ENCODE measurements at places on chromosomes 5 and 9.

- no peak for DNase-seq
These were observed 54.1 kb downstream of the MTAP start for GRCh38 chr9:21856301-21857094.

DNA sequence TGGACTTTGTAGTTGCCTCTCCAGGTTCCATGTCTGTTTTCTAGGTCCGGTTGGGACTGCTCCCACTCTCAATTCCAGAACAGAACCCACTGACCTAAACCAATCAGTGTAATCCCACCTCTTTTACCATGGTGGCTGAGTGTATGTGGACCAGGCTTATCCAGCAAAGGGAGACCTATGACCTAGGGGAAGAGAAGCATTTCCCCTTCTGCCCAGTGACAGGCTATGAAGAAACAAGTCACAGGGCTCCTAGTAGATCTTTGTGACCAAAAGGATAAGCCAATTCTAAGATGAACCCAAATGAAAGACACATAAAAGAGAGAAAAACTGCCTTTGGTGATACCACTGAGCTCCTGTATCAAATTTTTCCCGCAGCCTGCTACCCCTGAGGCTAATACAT is 6.3 kb downstream of the NMRK1 start:
- no peak for DNase-seq

- no peak for DNase-seq
These were observed 7.4 kb upstream of the IARS1 start for GRCh38 chr9:92300936-92301335.

DNA sequence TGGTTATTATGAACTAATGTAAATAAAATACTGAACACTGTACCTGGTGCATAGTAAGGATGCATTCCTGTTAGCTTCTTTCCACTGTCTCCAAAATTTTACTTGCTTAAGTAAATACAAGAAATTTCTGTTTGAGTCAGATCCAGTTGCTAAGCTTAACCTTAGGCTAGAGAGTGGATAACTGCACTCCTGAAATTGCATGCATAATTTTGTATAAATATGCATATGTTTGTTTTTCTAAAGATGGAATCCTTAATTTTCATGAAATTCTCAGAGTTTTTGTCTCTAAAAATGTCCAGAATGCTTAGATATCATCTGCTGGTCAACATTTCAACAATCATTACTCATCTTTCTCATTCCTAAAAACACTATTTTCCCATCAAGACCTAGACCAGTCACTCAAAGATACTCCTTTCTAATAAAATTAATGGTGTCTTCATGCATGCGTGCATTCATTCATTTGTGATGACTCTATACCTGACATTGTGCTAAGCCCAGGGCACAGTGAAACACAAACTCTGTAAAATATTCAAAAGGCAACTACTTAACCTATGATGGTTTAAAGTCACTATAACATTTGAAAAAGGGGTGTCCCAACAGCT is 284.8 kb downstream of the SEC61B start:
- DNase-seq = no peak

DNA sequence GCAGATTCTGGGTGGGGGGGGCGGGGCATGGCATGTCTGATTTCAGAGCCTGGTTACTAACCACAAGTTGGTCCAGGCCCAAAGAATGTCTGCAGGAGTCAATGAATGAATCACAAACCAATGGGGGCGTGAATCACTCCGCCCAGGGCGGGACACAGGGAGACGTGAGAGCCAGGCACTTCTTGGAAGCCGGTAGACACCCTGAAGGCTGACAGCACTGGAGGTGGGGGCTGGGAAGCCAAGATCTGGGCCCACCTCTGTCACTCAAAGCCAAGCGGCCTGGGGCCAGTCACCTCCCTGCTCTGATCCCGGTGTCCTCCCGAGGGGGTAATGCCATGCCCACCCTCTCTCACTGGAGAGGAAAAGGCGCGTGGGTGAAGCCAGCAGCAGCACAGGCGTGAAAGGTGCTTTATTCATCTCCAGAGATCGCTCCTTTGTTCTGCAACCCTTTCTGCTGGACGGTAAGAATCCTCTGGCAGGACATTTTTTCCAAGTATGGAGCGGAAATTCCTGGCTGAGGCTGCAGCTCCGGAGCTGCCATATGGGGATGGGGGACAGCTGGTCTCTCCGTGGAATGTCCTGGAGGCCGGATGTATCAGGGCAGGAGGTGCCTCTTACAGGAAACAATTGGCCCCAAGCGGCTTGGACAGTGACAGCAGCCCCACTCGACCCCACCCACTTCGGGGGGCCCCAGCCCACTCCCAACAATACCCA is 85.0 kb downstream of the STK10 start:
- DNase-seq = no peak

- no peak for DNase-seq
These were observed 81.0 kb downstream of the DAPK1 start for GRCh38 chr9:87578625-87579024.

GRCh38 chr9:133882849-133883755 is 109.0 kb downstream of the VAV2 start:
- DNase-seq = no peak

GRCh38 chr5:79357398-79357797 is 121.5 kb downstream of the JMY start:
- no peak for DNase-seq

DNA sequence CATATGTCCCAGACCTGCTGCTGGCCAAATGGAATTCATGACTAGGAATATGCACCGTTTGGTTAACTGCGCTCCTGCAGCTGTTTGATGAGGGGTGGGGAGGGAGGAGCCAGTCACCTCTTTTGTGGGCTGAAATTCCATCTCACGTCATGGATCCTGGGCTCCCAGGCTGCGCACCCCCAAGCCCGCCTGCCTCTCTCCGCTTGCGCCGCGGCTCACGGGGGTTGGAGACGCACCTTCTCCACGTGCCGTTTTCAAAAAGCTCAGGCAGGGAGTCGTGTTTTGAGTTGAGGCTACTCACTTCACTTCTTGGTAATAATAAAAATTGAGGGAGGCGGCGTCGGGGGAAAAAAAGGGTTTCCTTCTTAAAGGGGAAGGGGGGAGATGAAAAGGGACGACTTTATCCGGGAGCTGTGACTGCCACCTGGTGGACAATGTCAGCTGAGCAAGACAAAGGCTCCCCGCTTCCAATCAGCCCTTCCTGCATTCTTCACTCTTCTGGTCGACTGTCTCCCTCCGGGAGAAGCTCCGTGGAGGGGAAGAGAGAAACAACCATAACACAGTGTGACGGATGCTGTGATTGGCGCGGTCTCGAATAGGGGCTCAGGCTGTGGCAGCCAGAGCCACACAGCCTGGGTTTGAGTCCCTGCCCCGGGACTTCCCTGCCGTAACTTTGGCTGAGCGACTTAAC is 15.9 kb upstream of the C5orf47 start:
- peak; percentile 65 for DNase-seq

Measured in effector CD8-positive, alpha-beta T cell (primary cell).